ENCODE measurements at places on chromosomes 2 and 18. TPM values are rescaled to one million over a fixed set of nuclear protein-coding genes. Genes with fewer than 3 reads are reported as not detected.

- no peak for DNase-seq
These were observed 108.9 kb upstream of the DAPL1 start for GRCh38 chr2:158686210-158686691.

CFAP65 gene
- 2.1 TPM for total RNA-seq

DNA sequence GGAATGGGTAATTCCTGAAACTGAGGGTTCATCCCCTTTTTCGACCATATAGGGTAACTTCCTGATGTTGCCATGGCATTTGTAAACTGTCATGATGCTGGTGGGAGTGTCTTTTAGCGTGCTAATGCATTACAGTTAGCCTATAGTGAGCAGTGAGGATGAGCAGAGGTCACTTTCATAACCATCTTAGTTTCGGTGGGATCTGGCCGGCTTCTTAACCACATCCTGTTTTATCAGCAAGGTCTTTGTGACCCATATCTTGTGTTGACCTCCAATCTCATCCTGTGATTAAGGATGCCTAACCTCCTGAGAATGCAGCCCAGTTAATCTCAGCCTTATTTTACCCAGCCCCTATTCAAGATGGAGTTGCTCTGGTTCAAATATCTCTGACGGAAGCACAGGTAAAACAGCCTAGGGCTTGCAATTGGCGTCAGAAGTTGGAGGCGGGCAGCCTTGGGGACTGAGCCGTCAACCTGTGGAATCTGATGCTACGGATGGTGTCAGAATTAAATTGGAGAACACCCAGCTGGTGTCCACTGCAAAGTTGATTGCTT, 19.5 kb downstream of the RALBP1 start:
- no peak for DNase-seq

GRCh38 chr2:241997017-241997416, 127.5 kb downstream of the RTP5 start:
- no peak for DNase-seq

- DNase-seq, result no peak
These were observed 2.1 kb downstream of the MARCHF7 start for GRCh38 chr2:159714247-159714930.

All from type B pancreatic cell (in vitro differentiated cells).